ENCODE measurements at places on chromosomes 2 and 18. TPM values are rescaled to one million over a fixed set of nuclear protein-coding genes. Genes with fewer than 3 reads are reported as not detected.

GRCh38 chr2:85547859-85548607 is 9.1 kb downstream of the MAT2A start:
- no peak for DNase-seq

DNA sequence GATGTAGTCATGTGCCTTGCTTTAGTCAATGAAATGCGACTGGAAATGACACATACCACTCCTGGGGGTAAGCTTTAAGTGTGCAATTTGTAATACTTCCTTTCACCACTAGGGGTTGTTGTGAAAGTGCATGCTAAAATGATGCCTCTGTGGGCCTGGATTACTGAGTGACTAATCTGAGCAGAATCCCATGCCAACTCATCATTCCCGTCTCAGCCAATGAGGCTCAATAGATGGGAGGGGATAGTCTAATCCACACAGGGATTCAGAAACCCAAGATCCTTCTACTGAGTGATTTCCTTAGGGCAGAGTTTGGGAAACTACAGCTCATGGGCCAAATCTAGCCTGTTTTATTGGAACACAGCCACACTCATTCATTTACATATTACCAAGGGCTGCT is 54.0 kb downstream of the HRH4 start:
- no peak for DNase-seq

- DNase-seq, result no peak
These were observed 157.0 kb downstream of the SEPTIN10 start for GRCh38 chr2:109456776-109457175.

GRCh38 chr2:172366596-172367150 is 60.7 kb upstream of the ITGA6 start:
- DNase-seq, result no peak

DNA sequence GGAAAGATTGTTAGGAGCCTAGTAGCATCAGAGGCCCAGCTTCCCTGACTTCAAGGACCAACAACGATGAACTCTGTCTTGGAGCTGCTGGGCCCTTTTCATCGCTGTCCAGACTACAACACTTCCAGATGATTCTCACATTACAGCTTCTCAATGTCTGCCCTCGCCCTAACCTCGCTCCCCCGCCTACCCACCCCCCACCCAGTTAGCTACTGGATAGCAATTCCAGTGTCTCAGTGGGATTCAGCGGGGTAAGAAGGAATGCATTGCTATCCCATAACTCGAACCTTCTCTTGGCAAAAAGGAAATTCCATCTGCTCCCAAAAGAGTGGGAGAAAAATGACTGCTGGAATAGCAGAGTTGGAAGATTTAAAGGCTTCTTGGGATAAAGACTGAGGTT is 65.0 kb downstream of the RPL37A start:
- DNase-seq, result no peak

GRCh38 chr2:231677632-231678104 is 30.7 kb upstream of the PTMA start:
- DNase-seq, result no peak

GRCh38 chr2:190994148-190994547 is 19.8 kb downstream of the STAT1 start:
- DNase-seq, result no peak

DNA sequence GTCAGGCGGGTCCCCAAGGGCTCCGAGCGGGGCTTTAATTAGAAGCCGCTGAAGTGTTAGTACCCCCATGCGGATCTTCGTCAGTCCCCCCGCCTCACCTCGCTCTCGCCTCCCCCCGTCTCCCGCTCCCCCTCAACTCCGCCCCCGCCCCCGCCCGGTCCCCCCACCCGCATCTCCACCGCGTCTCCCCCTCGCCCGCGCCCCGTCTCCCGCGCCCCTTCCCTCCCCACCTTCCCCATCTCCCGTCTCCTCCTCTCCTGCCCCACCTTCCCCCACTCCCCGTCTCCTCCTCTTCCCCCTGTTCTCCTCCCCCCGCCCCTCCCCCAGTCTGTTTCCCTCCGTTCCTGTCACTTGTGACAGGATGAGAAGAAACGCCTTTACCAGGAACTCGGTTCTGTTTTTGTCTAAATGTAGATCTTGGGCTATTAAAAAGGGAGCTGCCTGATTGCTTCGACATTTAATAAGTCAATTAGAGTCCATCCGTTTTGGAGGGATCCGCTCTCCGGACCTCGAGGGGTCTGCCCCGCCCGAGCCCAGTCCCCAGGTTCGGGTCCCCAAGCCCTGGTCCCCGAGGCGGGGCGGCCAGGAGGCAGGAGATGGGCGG is 969 bp upstream of the ALKAL2 start:
- DNase-seq, result no peak

DNA sequence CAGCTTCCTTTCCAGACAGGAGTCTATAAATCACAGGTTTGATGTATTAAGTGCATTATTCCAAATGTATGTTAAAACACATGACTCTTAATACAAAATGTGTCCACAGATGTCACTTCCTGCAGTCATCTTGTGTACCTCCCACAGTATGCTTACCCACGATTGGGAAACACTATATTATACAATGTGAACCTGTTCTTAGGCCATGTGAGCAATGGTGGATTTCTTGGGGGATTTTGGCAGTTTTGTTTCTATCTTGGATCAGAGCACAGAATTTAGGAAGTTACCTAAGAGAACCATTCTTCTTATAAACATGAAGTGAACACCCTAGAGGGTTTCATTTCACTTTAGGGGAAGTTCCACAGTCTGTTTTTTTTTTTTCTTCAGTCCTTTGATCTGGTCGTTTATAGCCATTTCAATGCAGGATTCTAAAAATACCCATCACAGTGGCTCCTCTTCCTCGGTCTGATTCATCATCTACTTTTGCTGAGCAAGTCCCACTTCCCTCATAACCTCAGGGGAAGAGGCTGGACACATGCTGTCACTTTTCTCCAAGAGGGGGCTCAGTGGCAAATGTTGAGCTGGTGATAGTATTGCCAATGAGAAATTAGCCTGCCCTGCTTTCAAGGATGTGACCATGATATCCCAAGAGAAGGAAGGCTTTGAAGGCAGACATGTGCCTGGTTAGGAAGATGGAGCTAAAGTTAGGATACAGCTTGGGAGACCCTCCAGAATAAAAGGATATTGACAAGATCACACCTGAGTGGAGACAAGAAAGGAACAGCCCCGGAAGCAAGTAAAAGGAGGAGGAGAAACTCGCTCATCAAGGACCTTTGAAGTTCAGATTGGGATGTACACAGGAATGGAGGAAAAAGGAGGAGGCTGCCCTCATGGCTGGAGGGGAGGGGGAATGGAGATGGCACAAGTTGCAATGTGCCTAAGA is 22.6 kb downstream of the PLEK start:
- no peak for DNase-seq

GRCh38 chr18:59758837-59759236 is 61.6 kb upstream of the CCBE1 start:
- no peak for DNase-seq

GRCh38 chr2:138689705-138690104 is 90.5 kb downstream of the NXPH2 start:
- DNase-seq, result no peak

GRCh38 chr2:143934626-143935481 is 585.1 kb downstream of the ZEB2 start:
- DNase-seq, result no peak

DNA sequence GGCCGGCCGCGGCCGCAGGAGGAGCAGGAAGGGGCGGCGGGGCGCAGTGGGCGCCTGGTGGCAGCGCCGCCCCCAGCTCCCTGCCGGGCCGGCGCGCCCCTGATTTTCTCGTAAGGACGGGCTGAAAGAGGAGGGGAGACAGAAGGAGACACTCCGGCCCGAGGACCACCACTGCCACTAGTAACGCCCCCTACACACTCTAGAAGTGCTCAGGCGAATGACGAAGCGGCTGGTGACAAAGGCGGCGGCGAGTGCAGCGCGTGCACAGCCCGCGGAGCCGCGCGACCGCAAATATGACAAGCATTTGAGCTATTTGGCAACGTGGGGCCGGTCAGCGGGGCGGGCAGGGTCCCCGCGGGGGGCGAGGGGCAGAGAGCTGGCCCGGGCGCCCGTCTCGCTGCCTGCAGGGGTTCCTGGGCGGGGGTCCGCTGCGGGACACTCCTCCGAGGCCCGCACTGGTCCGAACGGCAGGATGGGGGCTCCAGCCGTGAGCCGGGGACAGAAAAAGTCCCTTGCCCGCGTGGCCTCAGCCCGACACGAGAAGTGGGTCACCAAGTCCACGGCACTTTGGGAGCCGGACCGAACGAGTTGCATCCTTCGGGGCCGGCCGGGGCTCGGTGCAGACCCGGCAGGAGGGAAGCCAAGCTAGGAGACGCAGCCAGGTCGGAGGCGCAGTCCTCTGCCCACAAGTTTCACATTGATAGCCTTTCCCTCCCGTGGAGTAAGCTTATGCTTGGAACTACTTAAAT is 524 bp upstream of the SERTAD2 start:
- DNase-seq, result no peak

DNA sequence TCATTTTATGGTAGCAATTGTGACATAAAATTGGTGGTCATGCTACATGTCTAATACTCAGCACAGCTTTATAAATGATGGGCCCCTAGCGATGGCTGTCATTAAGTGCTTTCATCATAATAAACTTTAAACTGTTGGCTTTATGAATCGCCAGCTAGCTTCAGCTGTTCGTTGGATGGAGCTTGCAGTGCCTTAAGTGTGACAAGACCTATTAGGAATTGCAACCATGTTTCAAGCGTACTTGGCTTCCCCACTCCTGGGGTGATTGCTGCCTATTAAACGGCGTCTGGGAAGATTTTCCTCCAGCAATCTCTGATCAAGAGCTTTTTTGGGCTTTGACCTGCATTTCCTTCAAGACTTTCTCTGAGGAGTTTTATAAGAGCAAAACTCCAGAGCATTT is 164.5 kb upstream of the SIX3 start:
- DNase-seq, result no peak

GRCh38 chr2:8319219-8319618 is 362.6 kb upstream of the ID2 start:
- DNase-seq, result no peak

GRCh38 chr2:151792589-151792988 is 35.6 kb downstream of the ARL5A start:
- no peak for DNase-seq

GRCh38 chr2:44360749-44361329 is 455 bp downstream of the PREPL start:
- peak; percentile 27 for DNase-seq

GRCh38 chr2:154443919-154444318 is 254.6 kb upstream of the KCNJ3 start:
- no peak for DNase-seq

DNA sequence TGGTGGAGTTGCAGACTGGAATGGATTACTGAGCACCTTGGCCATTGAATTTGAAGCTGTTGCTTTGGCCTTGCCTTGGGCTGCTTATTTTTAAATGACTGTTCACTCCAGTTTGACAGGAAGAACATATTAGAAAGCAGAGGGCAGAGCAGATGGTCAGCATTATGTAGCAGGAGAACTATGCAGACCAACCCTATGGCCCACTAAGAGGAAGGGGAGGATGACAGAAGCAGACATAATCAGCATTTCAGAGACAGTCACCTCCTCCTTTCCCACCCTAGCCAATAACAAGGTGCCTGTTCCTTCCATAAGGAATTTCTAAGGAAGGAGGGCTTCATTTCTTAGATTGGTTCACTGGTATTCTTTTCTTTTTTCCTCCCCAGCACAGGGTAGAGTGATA is 2.4 kb downstream of the CHRNA1 start:
- no peak for DNase-seq

- DNase-seq, result no peak
These were observed 11.1 kb upstream of the DCTN1 start for GRCh38 chr2:74391209-74391579.

DNA sequence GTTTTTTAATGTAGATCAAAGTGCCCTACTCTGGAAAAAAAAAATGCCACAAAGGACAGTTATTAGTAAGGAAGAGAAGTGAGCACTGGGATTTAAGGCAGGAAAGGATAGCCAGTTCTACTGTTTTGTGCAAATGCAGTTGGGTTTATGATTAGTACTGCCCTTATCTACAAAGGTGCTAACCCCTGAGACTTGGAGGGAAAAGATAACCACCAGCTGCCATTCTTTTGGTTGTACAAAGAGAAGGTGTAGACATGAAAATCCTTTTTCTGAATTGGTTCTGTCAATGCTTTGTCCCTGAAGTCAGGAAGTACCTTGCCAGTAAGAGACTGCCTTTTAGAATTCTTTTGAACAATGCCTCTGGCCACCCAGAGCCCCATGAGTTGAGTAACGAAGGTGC is 11.3 kb downstream of the APLF start:
- DNase-seq, result no peak

GRCh38 chr2:96549967-96550786 is 13.6 kb downstream of the ARID5A start:
- DNase-seq, result no peak

DNA sequence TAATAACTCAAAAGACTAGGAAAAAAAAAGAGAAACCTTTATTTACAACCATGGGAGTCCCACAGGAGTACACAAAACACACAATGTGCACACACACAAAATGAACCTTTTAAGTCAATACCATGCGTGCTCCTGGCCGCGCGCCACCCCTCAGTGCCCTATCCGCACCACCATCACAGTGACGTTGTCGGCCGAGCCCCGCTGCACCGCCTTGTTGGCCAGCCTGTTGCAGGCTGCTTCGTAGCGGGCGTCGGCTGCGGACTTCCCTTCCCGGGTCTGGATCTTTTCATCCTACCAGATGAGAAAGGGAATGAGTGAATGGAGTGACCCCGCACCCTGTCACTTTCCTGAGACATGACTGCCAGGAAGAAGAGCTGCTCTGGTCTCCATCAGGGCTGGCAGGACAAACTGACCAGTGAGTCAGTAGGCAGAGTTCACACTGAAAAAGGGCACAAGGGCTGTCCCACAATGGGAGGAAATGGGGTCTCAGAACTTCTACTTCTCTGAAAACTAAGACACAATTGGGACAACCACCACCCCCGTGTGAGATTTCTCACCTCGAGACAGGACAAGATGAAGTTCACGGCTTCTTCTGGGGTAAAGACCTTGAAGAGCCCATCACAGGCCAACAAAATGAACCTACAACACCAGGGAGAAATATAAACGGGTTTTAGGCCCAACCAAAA is 11.8 kb downstream of the ERFE start:
- DNase-seq, result no peak

DNA sequence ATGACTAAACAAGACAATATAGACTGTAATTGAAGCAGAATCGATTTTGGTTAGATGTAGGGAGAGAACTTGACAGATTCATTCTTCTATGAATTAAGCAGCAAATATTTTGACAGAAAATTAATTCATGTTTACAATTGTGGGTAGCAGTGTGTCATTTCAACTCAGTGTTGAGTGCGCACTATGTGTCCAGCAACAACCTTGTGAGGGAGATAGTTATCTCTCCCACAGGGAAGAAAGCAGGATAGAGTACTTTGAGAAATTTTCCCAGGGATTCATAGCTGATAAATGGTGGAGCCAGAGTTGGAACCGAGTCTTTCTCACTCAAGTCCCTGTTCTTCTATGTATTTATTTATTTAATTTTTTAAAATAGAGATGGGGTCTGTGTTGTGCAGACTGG is 5.2 kb downstream of the MRPL33 start:
- DNase-seq, result no peak

- DNase-seq, result no peak
These were observed 128.6 kb upstream of the NYAP2 start for GRCh38 chr2:225270861-225271260.

Gene PPM1G
- polyA plus RNA-seq, result 95.5 TPM

Gene HJURP
- 24.1 TPM for polyA plus RNA-seq

Gene PLEKHH2
- polyA plus RNA-seq, result 18.9 TPM

Gene AFF3
- 16.2 TPM for polyA plus RNA-seq

Gene TUBA3D
- 0.33 TPM for polyA plus RNA-seq

Gene GTF2A1L
- polyA plus RNA-seq, result 0.35 TPM

Gene FBXO36
- polyA plus RNA-seq, result 6.4 TPM

Gene DRC1
- polyA plus RNA-seq, result 3.7 TPM

Gene BABAM2
- polyA plus RNA-seq, result 55.5 TPM
